ENCODE measurements at places on chromosomes 5 and 9.
A peak's percentile ranks its signal among the peaks of the same experiment; 100 is the strongest.

- peak; percentile 91 for DNase-seq
These were observed 121.1 kb upstream of the IL12B start for GRCh38 chr5:159451197-159452052.

- no peak for DNase-seq
These were observed 157.4 kb downstream of the EDIL3 start for GRCh38 chr5:84227236-84227635.

- DNase-seq: no peak
These were observed at the start of gene EGFLAM for GRCh38 chr5:38258319-38259061. Gene EGFLAM (plus strand): TSS chr5:38258559. CDS start chr5:38258755, 196 bp downstream.

DNA sequence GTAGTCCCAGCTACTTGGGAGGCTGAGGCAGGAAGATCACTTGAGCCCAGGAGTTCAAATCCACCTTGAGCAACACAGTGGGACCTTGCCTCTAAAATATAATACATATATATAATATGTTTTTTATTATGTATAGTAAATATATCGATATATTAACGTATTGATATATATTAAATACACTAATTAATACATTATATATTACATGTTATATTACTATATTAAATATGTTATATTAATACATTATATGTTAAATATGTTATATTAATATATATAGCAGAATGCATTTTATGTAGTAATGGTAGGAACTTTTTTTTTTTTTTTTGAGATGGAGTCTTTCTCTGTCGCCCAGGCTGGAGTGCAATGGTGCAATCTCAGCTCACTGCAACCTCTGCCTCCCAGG lies 18.1 kb upstream of the BNC2 start:
- no peak for DNase-seq

DNA sequence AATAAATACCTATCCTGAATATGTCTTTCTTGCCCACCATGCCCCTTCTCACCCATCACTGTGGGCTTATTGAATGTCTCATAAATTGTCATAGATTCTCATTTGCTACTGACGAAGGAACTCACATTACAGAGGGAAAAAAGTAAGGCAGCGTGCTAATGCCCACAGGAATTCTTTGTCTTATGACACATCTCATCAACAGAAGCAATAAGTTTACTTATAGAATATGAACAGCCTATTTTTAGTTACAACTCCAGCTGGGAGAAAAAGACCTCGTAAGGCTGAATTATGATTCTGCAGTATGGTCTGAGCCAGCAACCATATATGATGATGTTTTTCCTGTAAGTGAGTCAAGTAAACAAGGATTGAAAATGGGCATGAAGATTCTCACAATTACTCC lies 22.4 kb upstream of the ATG10 start:
- peak; percentile 34 for DNase-seq

GRCh38 chr9:129209109-129209508 lies 31.0 kb upstream of the IER5L start:
- no peak for DNase-seq

GRCh38 chr5:64210866-64211265 lies 45.2 kb downstream of the RNF180 start:
- peak; percentile 48 for DNase-seq

GRCh38 chr9:123267481-123268198 lies 746 bp downstream of the STRBP start:
- no peak for DNase-seq

GRCh38 chr9:110691002-110691549 lies 22.5 kb downstream of the MUSK start:
- no peak for DNase-seq

- DNase-seq: no peak
These were observed 12.9 kb downstream of the TAS2R1 start for GRCh38 chr5:9617221-9617620.

- no peak for DNase-seq
These were observed 167.6 kb downstream of the YIPF5 start for GRCh38 chr5:144002876-144003275.

GRCh38 chr5:142342128-142342981 lies 17.5 kb upstream of the SPRY4 start:
- DNase-seq: no peak

DNA sequence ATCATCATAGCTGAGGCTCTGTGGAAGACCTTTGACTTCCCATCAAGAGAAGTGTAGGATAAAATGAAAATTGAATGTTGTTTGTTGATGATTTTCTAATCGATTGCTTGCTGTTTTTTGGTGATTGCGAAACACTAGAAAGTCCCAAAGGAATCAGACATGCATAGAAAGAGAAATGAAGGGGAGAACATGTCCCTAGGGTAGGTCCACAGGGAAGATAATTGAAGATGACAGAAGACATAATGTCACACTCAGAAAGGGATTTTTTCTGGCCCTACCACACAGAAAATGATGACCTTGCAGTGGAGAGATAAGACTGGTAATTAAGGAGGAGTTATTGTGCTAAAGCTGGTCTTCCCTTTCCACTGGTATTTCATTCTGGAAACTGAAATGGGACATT lies 62.8 kb downstream of the INSYN2B start:
- no peak for DNase-seq

- DNase-seq: peak; percentile 43
These were observed 2.9 kb downstream of the UNC13B start for GRCh38 chr9:35164711-35165110.

GRCh38 chr5:64384765-64385164 lies 121.0 kb upstream of the RGS7BP start:
- no peak for DNase-seq

DNA sequence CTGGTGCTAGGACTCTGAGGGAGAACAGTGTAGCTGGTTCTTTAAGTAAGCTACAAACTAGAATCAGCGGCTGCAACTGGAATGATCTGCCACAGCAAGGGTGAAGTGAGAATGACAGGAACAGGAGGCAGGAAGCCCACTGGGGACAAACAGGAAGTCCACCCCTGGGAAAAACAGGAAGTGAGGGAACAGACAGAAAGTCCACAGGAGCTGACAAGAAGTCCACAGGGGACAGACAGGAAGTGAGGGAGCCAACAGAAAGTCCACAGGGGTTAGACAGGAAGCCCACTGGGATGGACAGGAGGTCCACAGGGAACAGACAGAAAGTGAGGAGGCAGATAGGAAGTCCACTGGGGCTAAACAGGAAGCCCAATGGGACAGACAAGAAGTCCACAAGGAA lies 15.5 kb downstream of the ADAMTS16 start:
- no peak for DNase-seq

- DNase-seq: no peak
These were observed 726.0 kb downstream of the DNAH5 start for GRCh38 chr5:13218518-13218917.

GRCh38 chr5:9653811-9654210 lies 23.7 kb upstream of the TAS2R1 start:
- DNase-seq: peak; percentile 95

- DNase-seq: no peak
These were observed 7.8 kb upstream of the MYOZ3 start for GRCh38 chr5:150653145-150653761.

DNA sequence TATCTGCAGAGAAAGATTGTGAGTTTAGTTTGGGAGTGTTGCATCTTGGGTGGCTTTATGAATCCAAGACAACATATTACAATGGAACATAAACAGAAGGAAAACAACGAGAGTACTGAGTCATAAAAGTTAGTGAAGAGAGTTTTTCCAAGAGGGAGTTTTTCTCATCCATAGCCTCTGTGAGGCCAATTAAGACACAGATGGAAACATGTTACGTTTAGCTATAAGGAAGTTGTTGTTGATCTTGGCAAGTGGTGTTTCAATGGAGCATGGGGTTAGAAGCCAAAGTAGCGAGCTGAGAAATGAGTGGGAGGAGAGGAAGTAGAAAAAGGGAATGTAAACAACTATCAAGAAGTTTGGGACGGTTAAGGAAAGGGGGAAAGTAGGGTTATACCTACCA lies 53.3 kb upstream of the SPATA31D4 start:
- DNase-seq: peak; percentile 21

GRCh38 chr5:41334221-41334620 lies 120.9 kb upstream of the C6 start:
- DNase-seq: no peak

GRCh38 chr9:127311239-127311741 lies 46.7 kb downstream of the GARNL3 start:
- peak; percentile 85 for DNase-seq

- no peak for DNase-seq
These were observed 428.6 kb downstream of the PSAT1 start for GRCh38 chr9:78725503-78725902.

DNA sequence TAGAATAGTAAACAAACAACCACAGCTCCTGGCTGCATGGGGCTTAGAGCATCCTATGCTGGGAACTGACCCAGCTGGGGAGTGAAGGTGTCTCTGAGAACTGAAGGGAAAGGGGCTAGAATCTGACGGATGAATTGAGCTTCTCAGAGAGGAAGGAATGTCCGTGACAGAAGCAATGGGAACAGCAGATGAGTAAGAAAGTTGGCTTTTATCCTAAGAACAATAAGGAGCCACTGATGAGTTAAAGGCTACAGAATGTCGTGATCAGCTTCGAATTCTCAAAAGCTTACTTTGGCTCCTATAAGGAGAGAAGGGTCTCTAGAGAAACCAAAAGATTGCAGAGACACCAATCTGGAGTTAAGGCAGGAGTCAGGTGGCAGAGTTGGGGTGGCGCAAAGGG lies 52.6 kb downstream of the EBF1 start:
- no peak for DNase-seq

GRCh38 chr9:69149321-69149807 lies 24.7 kb upstream of the TJP2 start:
- no peak for DNase-seq

DNA sequence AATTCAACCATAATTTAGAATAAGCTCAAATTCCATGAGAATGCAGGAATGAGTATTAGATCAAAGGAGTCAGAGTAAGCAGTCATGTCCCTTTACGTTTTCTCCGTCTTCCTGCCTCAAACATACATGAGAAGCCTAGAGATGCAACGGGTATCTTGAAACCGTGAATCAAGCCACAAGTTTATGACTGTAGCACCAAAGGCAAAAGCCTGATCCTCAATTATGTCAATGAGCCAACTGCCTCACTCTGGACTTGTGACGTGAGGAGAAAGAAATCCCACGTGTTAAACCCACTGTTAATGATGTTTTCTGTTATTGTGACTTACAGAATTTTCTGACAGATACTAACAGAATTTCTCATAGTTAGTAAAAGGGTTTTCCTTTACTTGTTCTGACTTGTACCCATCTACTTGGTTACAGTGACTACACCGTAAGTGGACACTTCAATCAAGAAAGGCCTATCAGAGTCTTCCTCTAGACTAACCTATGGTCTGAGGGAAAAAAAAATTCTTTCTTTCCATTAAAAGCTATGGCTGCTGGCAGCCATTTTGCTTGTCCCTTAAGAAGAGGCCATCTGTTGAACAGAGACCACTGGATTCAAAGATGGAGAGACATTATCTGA lies 35.3 kb upstream of the HK3 start:
- DNase-seq: peak; percentile 13

GRCh38 chr9:37540634-37541033 lies 35.5 kb downstream of the FBXO10 start:
- no peak for DNase-seq

DNA sequence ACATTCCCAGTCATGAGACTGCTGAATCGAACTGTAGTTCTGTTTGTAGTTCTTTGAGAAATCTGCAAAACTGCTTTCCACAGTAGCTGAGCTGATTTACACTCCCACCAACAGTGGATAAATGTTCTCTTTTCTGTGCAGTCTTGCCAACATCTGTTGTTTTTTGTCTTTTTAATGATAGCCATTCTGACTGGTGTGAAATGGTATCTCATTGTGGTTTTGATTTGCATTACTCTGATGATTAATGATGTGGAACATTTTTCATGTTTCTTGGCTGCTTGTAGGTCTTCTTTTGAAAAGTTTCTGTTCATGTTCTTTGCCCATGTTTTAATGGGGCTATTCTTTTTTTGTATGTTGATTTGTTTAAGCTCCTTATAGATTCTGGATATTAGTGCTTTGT lies 187.3 kb upstream of the TLE4 start:
- no peak for DNase-seq

GRCh38 chr9:107644733-107645463 lies 155.3 kb upstream of the KLF4 start:
- DNase-seq: no peak

DNA sequence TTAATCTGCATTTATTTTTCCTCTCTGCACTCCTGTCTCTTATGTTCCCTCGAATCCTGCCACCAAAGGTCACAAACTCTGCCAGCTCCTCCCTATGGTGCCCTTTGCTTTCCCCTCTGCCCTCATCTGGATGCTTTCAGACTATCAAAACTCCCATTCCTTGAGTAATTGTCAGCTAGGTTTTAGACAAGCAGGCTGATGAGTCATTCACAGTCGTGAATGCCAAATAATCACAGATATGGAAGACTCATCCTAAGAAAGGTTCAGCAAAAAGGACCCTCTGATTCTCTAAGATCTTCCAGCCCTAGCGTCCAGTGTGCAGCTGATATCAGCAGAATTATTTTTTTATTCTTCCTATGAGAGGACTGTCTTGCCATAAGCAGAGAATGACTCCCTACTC lies 104.5 kb upstream of the NUDT12 start:
- DNase-seq: peak; percentile 11

DNA sequence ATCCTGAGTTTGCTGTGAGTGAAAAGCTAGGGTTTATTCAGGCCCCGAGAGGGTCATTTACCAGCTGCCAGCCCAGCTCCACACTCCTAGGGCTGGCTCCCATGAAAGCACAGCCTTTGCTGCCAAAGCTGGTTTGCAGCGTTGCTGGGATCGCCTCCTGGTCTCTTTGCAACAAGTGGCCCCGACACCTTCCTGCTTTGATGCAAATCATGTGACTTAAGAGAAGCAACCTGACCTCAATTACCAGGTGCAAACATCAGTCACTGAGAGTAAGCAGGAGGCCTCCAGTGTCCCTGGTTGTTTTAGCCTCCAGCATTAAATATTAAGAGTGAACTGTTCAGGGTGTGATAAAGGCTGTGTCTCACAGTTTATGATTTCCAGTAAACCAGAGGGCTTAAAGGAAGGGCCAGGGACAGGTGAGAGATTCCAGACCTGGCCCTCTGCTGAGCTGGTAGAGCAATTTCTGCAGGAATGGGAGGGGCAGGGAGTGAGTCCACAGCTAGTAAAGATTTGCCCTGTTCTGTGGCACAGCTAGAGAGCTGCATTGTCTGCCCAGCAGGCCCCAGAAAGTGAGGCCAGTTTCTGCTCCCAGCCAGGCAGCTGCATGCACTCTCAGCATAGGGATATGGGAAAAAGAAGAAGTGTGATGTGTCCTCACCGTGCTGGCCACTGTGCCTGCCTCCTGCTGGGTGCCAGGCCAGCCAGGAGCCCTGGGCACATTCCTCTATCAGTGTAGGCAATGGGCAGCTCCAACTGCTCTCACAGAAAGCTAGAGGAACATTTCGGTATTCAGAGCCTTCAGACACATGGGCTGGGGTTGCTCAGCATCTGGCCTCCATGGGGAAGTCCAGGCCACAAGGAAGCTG lies 58.0 kb downstream of the SLC22A5 start:
- no peak for DNase-seq

DNA sequence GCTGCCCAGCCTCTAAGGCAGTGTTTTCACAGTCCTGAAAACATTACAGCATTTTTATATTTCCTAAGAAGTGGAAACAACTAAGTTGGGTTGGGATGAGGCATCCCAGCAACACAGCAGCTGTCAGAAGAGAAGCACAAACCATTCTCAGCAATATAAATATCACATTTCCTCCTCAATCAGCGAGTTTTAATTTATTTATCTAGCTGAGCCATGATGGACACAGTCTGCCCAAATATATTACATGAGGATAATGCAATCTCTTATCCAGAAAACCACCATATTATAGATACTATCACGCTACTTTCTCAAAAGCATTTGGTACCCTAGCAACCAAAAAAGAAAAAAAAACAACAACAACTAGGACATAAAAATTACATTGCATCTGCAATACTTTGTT lies 158.5 kb downstream of the FSTL4 start:
- no peak for DNase-seq

GRCh38 chr5:154626876-154627557 lies 128.2 kb upstream of the LARP1 start:
- DNase-seq: no peak

GRCh38 chr5:154997746-154998145 lies 15.8 kb upstream of the KIF4B start:
- DNase-seq: no peak

Data from retinal pigment epithelial cell (primary cell).